ENCODE measurements at places on chromosomes 3 and 15.

DNA sequence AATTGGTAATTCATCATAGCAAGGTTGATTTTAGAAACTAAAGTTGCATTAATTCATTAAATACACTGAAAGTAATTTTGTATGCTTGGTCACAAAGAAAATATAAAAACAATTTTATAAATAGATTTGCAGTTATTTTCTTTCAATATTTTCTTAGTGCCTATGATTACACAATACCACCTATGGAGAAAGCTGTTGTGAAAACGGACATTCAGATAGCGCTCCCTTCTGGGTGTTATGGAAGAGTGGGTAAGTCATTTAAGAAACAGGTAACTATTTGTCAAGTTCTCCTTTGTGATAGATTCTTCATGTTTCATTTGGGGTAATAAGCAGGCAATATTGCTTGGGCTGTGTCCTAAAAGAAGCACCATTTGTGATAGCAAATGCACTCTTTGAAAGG, 3.0 kb downstream of the DUT start:
- no peak for DNase-seq

DNA sequence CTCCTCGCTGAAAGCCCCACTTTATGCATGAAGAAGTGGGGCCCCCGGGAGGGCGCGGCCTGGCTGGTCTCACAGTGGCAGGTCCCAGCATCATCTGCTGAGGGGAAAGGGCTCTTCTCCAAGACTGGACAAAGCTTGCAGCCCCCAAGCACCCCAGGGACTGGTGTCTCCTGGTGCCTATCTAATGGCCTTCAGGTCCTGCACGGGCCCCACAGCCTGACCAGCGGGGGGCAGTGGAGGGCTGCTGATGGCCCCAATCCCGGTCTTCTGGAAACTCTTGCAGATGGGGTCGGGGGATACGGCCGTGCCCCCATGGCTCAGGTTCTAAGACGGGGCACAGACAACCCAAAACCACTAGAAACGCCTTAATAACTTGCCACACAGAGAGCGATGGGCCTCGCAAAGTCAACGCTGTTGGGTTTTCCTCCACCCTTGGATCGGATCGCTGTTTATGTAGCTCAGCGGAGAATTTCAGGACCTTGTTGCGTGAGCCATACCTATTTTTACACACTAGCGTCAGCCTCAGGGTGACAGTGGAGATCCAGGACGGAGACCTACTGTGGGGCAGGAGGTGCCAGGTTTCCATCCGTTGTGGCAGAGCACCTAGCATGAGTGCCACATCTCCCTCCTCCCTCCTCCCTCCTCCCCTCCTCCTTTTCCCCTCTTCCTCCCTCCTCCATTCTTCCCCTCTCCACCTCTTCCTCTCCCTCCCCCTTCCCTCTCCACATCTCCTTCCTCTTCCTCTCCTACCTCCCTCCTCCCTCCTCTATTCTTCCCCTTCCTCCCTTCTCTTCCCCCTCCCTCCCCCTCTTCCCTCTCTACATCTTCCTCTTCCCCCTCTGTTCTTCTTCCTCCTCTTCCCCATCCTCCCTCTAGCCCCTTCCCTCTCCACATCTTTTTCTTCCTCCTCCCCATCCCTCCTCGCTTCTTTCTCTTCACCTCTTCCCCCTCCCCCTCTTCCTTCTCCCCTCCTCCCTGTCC, 79.3 kb upstream of the ALDH1L1 start:
- DNase-seq, result no peak

DNA sequence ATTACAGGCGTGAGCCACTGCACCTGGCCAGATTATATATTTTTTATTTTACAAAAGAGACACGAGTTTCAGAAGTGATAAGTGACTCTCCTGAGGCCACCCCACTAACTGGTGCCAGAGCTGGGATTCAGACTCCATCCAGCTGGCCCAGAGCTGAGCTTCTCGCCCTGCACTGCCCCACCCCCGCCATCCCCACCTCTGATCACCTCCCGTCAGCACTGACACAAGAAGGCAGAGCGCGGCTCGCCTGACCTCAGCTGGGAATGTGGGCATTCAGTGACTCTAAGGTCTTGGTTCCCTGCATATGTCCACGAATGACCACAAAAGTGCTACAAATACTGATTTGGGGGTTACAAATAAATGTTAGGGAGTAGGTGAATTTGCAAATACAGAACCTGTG, 56.1 kb upstream of the GALNT15 start:
- DNase-seq, result no peak

DNA sequence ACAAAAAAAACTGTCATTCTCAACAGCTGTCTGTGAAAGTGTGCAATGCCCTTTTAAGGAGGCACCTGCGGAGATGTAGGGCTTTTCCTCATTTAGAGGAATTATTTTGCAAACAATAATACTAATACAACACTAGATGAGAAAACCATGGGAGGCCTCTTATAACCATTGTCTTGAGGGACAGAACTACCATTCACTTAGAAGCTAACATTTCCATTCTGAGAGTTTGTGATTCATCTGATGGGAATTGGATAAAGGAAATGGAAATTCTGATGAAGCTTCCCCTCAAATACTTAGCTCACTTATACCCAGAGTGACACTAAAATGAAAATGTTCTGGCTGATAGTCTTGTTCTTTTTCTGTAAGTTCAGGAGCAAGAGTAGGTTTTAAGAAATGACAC, 147.7 kb downstream of the CADPS start:
- DNase-seq, result no peak
